ENCODE measurements at places on chromosomes 1 and 21. TPM values are rescaled to one million over a fixed set of nuclear protein-coding genes. Genes with fewer than 3 reads are reported as not detected.

DNA sequence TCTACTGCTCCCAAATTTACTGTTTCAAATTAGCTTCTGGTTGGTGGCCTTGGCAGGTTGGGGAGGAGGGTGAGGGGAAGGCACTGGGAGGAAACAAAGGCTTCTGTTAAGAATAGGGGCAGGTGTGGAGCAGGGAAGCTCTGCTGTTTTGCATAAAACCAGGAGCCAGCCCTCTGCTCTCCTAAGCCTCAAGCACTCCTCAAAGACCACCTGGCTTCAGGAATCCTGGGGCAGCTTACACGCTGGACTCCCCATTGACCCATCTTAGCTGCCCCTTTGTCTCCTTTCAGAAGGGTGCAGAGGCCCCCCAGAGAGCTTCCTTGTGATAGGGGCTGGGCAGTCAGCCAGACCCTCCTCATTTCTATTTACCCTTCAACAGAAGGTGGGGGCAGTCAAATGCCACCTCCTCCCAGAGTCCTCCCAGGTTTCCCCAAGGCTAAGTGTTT lies 11.5 kb upstream of the DHRS3 start:
- no peak for DNase-seq

DNA sequence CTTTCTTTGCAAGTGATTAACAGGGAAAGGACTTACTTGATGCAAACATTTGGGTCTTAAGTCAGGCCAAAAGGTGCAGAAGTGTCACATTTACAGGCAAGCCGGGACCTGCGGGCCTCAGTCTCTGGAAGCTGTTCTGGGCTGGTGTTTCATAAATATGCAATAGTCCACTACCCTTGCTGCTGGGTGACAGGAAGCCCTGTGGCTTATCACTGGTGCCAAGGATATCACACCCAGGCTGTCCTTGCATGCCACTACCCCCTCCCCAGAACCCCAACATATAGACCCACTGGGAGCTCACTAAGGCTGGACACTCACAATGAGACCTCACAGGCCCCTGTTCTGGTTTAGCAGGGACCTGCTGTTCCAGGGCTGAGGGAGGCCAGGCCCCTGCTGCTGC lies 3.4 kb upstream of the LEFTY2 start:
- no peak for DNase-seq

OR2L3 gene
- total RNA-seq = not detected

LRRC38 gene
- total RNA-seq = not detected

SELP gene
- not detected for total RNA-seq

GRCh38 chr1:248872752-248873408 lies 14.0 kb upstream of the ZNF692 start:
- DNase-seq = peak; percentile 80

Measured in Caki2 (cell line).